HT-29 (cell line): ENCODE measurements at places on chromosomes 12 and 14. TPM values are rescaled to one million over a fixed set of nuclear protein-coding genes. Genes with fewer than 3 reads are reported as not detected.
A peak's percentile ranks its signal among the peaks of the same experiment; 100 is the strongest.

NEK9 gene
- 24.7 and 45.7 TPM in 2 replicates for total RNA-seq

E2F7 gene
- total RNA-seq = 7.8 and 10.5 TPM in 2 replicates

SLCO1B1 gene
- 0.21 and 0.36 TPM in 2 replicates for total RNA-seq

CARMIL3 gene
- total RNA-seq = 1.1 TPM in 2 replicates

CLEC7A gene
- not detected in 2 replicates for total RNA-seq

DENND5B gene
- total RNA-seq = 25.1 and 28.3 TPM in 2 replicates

DNA sequence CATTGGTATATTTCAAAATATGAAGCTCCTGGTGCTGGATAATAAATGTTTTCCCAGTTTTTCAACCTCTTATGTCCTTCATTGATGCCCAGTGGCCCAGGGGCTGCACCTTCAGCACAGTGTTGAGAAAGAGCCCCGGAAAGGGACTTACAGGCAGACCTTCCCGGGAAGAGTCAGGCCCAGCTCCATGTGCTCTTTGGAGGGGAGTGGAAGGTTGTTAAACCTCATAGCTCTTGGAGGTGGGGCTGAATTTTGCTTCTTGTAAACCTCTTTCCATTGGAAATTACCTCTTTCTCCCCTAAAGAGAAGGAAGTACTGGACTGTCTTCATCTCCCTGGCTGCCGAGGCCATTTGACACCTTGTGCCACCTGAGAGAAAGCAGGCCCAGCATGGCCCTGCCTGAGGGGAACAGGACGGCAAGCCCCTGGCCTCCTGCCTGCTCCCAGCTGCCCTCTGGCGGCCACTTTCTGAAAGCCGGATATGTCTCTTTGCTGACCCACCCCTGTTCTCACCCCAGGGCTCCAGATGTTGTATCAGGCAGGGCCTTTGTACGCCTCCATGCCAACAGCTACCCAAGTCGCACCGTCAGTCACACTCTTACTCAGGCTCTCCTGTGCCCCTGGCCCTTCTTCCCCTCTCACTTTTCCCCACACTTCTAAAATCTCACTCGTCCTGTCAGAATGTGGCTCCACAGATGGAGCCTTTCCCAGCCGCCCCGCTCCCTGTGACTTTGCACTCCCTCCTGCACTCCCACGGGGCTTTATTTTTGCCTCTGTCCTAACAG lies 43.0 kb downstream of the EVL start:
- DNase-seq = peak; percentile 78

DNA sequence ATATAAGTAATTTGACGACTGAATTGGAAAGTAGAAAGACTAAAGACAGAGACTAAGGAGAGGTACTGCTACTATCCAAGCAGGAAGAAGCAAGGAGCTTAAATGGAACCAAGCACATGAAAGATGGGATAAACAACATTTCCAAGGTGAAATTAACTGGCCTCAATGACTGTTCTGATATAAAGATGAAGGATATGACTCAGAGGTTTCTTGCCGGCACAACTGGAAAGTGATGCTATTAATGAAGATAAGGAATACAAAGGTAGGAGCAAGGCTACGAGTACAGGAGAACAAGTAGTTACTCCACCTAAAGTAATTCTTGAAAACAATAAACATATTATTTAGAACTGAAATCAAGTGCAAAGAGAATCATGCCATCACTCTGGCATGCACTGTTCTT lies 6.4 kb downstream of the SNX6 start:
- DNase-seq = no peak

GRCh38 chr14:30193845-30194501 lies 266.3 kb upstream of the PRKD1 start:
- no peak for DNase-seq

GRCh38 chr12:125329239-125330102 lies 264.2 kb downstream of the AACS start:
- DNase-seq = no peak

GRCh38 chr12:120134307-120134980 lies 17.9 kb upstream of the RAB35 start:
- no peak for DNase-seq

DNA sequence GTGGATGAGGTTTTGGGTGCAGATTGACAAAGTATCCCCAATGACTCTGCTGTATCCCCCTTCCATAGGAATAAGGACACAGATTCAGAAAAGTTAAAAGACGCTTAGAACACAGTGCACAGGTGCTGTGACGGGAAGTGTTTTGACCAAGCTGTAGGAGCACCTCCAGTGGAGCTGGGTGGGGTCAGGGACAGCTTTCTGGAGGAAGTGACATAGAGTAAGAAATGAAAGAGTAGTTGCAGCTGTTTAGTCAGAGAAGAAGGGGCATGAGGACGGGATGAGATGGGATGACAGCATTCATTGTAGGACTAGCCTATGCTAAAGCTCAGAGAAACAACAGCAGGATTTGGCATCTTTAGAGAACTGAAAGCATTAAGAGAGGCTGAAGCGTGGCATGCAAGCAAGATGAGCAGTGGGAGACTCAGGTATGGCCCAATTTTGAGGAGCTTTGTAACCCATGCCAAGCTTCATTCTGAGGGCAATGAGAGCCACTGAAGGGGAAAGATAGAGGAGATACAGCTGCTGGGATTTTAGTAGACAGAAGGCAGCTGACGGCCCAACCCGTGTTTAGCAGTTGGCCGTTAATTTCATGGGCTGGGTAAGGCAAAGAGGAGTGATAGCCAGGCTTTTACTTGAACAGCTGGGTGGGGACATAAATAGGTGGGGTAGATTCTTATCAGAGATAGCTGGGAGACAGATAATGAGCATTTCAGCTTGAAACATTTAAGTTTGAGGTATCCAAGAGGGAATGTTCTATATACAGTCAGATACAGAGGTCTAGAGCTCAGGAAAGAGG lies 131.8 kb upstream of the KRAS start:
- no peak for DNase-seq

DNA sequence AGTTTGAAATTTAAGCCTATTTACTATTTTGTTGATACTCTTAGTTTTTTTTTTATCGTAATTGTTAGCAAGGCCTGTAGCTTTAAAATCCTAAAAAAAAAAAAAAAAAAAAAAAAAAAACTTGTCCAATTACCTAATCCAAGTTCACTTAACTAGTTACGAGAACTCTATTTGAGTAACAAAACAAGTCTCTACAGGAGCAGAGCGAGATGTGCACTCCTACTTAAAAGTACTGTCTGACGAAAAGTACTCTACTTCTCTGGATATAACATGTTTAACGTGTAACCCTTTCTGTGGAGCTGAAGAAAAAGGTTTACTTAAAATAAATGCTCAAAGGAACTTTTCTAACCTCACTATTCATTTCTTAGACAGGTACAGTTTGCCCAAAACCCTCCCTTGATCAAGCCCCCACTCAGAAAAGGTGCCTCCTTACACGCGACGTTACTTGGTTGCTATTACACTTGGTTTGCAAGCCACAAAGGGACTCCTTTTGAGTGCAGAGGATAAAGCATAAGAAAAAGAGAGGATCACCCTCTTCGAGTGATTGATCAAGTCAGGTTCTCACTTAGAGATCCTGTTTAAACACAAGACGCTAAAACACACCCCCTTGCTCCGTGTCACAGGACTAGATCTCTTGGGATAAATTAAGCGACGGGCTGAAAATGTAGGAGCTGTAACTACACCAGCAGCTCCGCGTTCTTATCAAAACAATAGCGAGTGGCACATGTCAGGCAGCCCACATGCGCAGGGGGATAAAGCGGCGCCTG lies 2.2 kb downstream of the BAZ1A start:
- DNase-seq = peak; percentile 74

DNA sequence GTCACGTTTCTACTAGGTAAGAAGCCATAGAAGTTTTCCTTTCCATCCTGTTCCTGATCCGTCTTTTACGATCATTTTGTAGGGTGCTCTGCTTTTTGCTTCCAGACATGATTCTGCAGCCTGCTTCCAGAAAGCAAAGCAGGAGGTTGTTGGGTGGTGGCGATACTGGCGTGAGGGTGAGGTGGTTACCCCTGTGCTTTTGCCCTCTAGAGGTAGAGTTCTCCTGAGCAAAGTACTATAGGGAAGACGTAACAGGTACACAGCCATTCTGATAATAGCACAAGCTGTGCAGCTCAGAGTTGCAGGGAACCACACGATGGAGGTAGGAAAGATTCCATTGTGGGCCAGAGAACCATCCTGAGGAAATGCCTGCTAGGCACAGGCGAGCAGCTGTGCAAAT lies 186.0 kb downstream of the PAH start:
- DNase-seq = peak; percentile 5

DNA sequence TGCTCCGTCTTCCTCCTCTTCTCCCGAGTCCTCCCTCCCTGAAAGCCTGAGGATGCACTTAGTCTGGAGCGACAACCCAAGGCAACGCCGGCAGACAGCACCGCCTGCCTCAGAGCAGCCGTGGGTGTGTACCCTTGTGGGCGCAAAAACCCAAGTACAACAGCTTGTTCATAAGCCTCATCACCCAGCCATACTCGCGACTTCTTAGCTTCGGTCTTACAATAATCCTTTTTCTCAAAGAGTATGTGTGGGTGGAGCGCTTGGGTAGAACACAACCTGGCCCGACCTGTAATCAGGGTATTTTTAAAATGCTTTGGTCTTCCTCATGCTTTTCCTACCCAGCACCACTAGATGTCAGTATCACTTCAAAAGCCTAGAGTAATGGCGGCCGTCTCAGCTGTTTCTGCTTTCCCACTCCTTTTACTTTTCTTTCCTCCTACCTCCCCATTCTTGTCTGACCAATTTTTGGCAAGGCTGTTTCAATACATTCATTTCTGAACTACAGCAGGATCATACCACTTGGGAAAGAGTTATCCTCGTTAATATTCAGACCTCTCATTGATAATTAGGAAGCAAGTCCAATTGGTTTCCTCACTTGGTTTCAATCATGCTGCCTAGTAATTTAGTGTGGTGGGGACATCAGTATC lies 198.9 kb downstream of the EPS8 start:
- DNase-seq = peak; percentile 95

DNA sequence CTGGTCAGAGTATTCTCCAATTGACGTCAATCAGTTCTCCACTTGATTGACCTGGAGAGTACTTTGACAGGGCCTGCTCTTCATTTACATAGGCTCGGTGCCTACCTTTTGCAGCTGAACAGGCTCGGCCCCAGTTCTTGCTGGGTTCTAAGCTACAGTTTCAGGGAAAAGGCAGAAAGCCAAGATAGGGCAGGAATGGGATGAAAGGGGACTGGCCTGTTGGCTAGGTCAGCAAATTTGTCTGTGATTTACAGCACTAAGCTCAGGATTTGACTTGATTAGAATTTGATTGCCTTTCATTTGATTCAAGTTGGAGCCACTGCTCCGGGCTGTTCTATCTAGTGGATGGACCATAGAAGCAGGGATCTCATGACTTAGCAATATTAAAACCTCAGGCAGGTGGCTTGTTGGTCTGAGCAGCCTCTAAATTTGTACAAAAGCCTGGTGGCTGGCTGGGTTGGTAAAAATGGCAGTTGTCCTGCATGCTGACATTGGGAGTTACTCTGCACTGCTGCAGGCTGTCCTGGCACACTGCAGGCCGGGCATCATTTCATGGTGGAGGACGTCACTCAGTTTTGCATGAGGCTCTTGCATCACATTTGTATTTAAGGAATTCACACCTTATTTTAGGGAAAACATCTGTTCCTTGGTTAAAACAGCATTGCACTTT lies 71.8 kb downstream of the BICD1 start:
- no peak for DNase-seq

GRCh38 chr12:127560041-127560478 lies 706.9 kb upstream of the TMEM132C start:
- no peak for DNase-seq

GRCh38 chr12:83346333-83346732 lies 659.6 kb downstream of the TMTC2 start:
- DNase-seq = no peak

DNA sequence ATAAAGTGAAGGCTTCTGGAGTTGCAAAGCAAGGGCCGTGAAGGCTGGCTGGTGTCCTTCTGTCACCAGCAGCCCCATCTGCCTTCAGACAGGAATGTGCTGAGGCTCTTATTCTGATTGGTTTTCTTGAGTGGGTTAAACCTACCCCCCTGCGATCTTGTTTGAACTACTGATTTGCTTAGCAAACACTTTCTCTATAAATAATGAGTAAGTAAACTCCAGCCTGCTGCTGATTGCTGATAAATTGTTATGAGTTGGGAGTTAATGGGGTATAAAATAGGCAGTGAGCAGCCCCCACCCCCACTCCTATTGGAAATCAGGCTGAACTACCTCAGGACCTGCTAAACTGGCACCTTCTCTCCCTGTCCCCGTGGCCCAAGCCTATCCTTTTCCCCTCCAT lies 146.1 kb upstream of the NOS1 start:
- DNase-seq = no peak

DNA sequence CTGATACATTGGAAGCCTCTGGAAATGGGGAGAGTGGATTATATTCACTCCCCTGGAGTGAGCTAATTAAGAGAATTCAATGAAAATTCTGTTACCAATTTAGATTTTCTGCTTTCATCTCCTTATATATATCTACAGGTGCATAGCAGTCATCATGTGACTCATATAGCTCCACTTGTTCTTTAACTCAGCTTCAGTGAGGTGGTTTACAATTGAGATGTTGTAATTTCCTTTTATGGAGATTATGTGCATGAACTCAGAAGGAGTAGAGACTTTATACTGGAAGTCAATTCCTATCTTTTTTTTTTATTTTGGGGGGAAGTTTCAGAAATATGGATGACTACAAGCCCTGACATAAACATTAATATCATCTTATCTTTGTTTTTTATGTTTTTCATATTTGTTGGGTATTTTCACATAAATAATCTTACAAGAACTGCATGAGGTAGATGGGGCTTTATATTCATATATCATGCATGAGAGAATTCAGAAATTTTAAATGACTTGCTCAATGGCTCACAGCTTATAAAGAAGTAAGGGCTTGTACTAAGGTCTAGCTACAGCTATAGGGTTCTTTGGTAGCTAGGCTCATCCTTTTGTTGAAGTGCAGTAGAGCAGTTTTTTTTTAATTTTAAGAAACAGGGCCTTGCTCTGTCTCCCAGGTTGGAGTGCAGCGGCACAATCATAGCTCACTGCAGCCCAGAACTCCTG lies 92.3 kb upstream of the SCAF11 start:
- DNase-seq = no peak

- DNase-seq = no peak
These were observed 58.6 kb downstream of the SCARB1 start for GRCh38 chr12:124805050-124805449.

DNA sequence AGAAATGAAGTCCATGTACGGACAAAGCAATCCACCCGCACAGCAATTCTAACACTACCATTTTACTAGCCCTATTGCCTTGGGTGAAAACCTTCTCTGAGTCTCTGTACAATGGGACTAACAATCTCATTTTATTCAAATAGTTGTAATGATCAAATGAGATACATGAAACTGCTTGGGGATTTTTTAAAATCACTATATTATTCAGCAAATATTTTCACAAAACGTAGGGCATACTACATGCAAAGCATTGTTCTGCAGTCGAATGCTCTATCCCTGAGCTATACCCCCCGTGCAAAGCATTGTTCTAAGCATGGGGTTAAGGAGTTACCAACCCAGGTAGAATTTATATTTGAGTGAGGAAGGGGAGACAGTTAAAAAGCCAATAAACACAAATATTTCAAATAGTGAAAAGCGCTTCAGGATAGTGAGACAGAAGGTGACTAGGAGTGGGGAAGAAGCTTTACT lies 554 bp upstream of the ATF7 start:
- no peak for DNase-seq

DNA sequence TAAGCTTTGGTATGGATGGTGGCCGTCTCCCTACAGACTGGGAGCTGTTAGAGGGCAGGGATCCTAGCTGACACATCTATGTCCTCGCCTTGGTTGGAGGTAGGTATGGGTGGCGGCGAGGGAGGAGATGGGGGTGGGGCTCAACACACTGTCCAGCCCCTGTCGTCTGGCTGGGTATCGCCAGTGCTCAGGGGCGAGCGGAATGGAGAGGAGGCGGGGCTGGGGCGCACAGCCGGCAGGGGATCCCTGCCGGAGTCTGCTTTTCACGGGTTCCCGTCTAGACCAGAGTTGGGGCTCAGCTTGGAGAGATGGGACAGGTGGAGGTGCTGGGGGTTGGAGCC lies 16.1 kb downstream of the TAMALIN start:
- DNase-seq = no peak
